ENCODE measurements at places on chromosomes 3 and 15.

DNA sequence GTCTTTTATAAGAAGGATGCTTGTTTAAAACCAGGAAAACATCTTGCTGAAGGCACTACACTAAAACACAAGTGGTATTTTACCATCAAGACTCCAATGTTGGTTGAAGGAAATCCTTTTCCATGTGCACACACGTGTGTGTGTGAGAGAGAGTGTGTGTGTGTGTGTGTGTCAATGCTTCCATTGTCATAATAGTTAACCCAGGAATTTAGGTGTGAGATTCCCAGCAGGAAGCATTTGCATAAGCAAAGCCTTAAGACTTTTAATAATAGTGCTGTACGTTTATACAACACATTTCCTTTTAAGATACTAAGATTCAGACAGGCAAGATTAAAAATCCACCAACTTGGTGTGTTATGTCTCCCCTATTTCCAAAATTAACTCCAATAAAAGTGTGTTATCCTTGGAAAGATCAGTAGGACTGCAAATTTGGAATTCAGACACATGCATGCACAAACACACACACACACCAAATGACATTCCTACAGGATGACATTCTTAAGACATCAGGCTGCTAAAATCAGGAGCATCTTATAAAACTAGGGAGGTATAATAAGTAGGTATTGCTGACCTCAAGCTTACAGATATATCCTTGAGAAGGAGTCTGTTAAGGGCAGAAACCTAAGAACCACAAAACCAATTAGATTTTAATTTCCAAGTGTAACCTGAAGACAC, 18.3 kb downstream of the LMCD1 start:
- no peak for DNase-seq

- no peak for DNase-seq
Observed at GRCh38 chr3:155252021-155252420, 41.5 kb downstream of the STRIT1 start.

GRCh38 chr3:99850608-99851007, 32.9 kb downstream of the CMSS1 start:
- no peak for DNase-seq

DNA sequence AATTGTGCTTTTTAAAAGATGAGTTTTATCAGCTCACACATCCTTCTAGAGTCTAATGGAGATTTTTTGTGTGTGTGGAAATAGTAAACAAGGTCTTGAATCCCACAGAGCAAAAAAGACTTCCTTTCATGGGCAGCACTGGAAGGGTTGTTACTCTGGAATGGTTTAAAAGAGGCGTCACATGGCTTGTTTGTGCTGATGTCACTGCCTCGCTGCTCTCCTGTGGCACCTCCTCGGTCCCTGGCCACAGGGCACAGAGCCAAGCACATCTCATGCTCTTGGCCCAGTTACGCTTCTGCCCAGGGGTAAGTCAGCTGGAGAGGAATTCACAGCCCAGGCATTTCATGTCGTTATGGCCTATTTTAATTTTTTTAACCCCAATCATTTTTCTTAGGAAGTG, 53.2 kb downstream of the PGPEP1L start:
- no peak for DNase-seq

DNA sequence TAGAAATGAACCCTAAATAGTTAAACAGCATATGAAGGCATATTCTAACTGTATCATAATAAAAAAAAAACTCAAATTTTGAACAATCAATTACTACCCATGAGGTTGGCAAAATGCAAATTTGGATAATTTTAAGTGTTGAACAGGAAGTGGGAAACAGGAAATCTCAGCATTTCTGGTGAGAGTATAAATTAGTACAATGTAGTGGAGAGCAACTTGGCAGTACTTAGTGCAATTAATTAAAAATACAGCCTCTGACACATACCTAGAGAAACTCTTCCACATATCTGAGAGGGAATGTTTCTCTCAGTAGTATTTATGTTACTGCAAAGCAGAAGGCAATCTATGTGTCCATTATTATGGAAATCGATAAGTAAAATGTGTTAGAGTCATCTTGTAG, 96.8 kb downstream of the TUSC7 start:
- DNase-seq, result no peak

DNA sequence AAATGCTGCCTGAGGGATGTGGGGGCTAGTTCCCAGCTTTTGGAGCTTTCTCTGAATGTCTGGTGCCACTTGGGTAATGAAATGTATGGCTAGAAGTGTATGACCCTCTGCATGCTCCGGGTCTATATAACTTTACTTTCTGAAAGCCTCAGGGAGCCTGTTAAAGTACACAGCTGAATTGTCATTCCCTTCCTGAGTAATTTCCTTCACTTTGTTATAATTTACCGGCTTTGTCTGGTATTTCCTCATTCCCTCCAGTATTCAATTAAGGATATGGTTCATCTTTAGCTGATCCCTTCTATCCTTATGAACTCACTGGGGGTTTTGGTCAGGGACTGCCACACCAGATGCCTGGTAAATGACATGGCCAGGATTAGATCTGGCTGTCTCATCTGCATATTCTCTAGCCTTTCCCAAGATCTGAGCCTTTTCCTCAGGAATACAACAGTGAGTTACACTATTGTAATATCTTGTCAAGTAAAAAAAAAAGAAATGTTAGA, 620.3 kb downstream of the ZPLD1 start:
- no peak for DNase-seq

GRCh38 chr3:136075218-136075808, 109.8 kb downstream of the PPP2R3A start:
- DNase-seq, result peak; percentile 45
